ENCODE measurements at places on chromosomes 6 and 20.

GRCh38 chr20:50996901-50997865, 25.7 kb downstream of the KCNG1 start:
- peak; percentile 56 for DNase-seq

- DNase-seq = no peak
Measured at GRCh38 chr6:72654071-72654621, 32.3 kb downstream of the KCNQ5 start.

DNA sequence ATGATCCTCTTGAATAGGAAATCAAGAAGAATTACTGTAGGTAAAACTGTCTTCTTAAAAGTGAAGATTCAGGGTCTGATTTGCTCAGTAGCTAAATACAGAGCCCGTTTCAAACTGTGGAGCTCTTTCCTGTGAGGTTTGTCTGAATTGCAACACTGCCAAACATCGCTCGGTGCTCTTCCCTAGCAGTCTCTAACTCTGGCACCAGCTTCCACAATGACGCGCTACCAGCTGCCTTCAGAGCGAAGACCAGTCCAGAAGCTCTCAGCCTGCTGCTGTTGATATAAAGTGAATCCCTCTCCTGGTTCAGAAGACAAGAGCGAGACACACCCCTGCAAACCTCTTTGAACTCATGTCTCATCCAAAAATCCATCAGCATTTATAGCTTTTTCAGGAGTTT, 447.0 kb downstream of the LMBRD1 start:
- no peak for DNase-seq

GRCh38 chr20:21099751-21100577, 6.2 kb downstream of the LINC00237 start:
- peak; percentile 57 for DNase-seq

DNA sequence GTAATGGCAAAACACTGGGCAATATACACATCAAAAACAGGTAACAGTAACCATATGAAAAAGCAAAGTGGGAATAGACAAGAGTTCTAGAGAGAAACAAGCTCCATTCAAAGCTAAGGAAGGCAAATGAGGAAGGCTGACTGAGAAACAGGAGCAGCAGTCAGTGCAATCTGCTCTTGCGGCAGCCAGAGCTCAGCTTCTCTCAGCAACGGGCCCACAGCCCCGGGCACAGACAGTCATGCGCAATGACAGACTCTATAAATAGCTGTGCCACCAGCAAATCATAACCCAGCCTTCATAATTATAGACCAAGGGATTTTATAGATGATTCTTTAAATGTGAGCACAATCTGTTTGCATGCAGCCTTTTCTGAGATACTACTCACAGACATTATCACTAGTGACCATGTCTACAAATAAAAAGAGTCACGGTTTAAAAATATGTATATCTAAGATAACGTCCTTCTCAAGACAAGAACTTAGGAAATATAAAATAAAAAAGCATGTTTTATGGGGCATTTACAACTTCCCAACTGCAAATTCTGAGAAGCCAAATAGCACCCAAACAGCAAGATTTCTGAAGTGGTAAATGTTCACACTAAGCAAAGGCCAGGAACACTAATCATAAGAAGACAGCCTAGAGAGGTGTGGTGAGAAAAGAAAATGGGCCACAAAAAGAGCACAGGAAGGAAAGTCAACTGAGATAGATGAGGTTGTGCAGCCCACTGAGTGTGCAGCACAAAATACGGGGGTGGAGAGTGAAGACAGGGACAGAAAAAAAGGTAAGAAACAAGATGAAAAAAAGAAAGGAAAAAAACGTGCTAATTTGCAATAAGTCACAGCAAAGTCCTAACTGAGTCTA, 39.9 kb upstream of the BEND6 start:
- no peak for DNase-seq

GRCh38 chr6:41053041-41053440, at the start of gene APOBEC2:
APOBEC2 (plus strand) TSS chr6:41053202; CDS start chr6:41053348, 146 bp downstream.
- DNase-seq = no peak

DNA sequence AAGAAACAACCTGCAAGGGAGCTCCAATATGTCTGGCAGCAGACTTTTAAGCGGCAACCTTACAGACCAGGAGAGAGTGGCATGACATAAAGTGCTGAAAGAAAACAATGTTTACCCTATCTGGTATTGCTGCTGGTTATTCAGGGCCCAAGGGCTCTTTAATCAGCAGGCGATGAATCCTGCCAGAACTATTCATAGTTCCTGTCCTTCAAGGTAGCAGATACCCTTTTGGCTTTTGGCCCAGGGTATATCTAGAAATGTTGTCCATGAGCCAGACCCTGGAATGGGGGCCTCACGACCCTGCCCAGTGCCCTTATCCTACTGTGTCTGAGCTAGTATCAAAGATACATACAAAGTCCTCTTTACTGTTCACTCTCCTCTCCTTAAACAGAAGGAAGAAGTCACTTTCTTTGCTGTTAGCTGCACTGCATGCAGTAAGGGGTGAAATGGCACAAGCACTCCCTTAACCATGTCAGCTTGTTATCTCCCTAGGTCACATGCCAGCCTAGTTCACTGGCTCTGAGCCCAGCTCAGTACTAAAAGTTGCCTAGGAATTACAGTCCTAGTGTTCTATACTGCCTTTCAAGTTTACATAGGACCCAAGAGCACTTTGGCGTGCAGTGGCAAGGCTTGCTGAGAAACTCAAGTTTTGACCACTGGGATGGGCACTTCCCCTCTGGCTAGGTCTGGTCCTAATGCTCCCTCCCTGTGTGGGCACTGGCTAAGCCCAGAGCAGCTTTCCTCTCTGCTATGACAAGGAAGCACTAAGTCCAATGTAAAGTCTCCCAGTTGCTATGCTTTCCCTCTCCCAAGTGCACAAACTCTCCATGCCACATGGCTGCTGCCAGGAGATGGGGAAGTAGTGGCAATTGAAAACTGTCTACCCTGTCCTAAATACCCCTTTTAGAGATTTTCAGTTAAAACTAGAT, 122.0 kb downstream of the HTR1B start:
- DNase-seq = peak; percentile 1

DNA sequence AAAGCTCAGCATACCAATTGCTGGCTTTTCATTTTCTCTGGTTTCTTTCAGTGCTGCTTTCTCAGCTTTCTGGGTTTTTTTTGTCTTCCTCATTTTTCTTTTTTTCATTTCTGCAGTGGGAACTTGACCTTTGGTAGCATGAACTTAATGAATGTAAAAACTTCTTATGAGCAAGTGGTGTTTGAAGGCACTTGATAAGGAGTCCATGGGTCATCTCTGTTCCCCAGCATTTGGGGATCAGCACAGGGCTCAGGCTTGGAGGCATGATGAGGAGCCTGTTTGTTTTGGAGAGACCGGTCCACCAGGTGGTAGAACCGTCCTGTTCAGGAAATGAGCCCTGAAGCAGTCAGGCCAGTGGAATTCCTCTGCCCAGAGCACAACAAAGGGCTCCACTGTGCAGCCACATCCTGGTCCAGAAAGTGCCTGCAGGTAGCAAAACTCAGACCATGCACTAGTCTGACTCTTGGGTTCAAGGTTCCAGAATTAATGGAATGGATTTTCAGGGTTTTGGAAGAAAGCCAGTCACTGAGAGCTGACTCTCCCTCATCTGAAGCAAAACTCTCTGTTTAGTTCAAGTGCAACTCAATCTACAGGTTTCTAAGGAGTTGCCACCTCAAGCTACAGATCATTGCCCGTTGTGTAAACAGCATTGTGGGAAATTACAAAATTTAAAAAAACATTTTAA, 52.3 kb upstream of the ADGRF1 start:
- DNase-seq = peak; percentile 36

GRCh38 chr6:37021356-37022129, 16.1 kb downstream of the FGD2 start:
- DNase-seq = no peak

DNA sequence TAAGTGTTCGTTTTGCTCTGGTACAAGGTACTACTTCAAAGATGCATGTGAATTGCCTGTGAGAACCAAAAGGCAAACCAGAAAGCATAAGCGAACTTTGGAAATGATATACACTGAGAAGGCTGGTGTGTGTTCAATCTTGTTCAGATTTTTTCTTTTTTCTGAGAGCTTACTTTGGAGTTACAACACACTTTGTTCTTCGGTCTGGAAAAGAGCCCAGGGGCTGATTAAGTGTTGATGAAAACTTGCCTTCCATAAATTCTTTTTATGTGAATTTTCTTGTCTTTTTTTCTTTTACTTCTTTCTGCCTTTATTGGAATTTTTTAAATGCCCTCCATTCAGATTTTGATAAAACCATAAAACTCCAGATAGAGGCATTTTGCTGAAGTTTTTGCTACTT, 395.1 kb upstream of the SASH1 start:
- DNase-seq = no peak

- no peak for DNase-seq
Measured at GRCh38 chr6:31053873-31054272, 43.6 kb downstream of the MUC22 start.

GRCh38 chr6:13741365-13741764, 29.7 kb upstream of the RANBP9 start:
- no peak for DNase-seq

GRCh38 chr6:164344801-164345291, 930.3 kb downstream of the QKI start:
- DNase-seq = no peak

DNA sequence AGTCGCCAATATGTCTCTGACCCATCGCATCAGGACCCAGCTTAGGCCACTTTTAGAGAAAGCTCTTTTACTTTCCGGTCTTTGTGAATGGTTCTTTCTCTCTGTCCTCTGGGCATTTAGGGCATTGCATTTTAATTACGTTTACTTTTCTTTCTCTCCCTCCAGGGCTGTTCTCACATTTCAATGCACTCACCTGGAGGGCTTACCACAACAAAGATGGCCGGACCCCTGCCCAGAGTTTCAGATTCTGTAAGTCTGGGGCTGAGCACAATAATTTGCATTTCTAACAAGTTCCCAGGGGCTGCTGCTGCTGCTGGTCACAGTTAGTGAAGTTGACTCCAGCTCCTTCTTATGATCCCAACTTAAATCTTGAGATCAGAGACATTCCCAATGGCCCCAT, 3.0 kb downstream of the ANKRD66 start:
- no peak for DNase-seq

GRCh38 chr6:111686249-111686931, 80.7 kb upstream of the TRAF3IP2 start:
- no peak for DNase-seq

DNA sequence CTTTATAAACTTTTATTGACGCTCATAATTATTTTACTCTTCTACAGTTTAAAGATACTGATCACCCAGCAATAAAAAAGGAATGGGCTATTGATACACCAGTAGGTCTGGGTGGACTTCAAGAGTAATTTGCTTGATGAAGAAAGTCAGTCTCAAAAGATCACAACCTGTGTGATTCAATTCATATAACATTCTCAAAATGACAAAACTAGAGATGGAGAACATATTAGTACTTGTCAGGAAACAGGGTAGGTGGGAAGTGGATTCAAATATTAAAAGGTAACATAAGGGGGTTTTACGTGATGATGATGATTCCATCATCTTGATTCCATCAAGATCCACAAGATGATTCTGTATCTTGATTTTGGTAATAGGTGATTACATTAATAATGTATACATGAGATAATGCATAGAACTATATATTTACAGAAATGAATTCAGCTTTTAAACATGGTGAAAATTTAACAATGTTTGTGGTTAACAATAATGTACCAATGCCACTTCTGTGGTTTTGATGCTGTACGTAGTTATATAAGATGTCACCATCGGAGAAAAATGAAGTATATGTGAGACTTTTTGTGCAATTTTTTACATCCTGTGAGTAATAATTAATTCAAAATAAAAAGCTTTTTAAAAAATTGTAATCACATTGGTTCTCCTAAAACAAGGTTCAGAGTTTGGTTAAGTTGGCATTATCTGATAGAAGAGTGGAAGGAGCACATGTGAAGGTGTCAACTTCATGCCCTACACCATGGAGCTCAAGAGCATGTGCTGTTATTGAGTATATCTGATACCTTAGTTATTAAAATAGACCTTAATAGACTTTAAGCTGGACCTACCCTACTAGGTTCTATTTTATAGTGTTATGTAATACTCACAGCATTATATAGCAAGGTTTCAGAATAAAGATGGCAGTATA, 66.3 kb upstream of the DYNLRB1 start:
- no peak for DNase-seq

DNA sequence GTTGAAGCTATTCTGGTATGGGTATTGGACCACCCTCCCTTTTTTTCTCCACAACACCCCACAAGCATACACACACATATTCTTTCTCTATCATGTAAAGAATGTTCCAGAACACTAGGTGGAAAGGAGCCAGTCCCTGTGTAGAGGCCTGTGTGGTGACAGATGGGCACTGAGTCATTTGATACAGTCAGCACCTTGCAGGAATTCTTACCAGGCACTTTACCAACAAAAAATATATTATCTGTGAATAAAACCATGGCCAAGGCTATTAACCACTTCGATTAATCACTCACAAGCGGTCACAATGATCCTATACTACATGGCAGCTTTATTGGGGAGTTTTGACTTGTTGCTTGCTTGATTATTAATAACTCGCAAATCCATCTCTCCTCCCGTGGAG, 149.5 kb downstream of the BFSP1 start:
- DNase-seq = no peak

GRCh38 chr6:30207619-30208295, 5.4 kb downstream of the TRIM26 start:
- peak; percentile 30 for DNase-seq

GRCh38 chr6:24933868-24934401, 1.8 kb downstream of the RIPOR2 start:
- peak; percentile 27 for DNase-seq

GRCh38 chr6:67757465-67758033, 877.5 kb upstream of the ADGRB3 start:
- DNase-seq = no peak

- peak; percentile 34 for DNase-seq
Measured at GRCh38 chr6:36230371-36230770, 33.8 kb downstream of the BRPF3 start.

GRCh38 chr20:63084563-63084927, 77.8 kb upstream of the BHLHE23 start:
- DNase-seq = no peak

- DNase-seq = no peak
Measured at GRCh38 chr6:38103921-38104320, 284.4 kb downstream of the ZFAND3 start.

- DNase-seq = no peak
Measured at GRCh38 chr6:34722451-34722850, 25.9 kb upstream of the ILRUN start.

- no peak for DNase-seq
Measured at GRCh38 chr20:41538810-41539596, 79.2 kb downstream of the CHD6 start.

- no peak for DNase-seq
Measured at GRCh38 chr20:60321601-60322000, 363.4 kb downstream of the CDH26 start.

DNA sequence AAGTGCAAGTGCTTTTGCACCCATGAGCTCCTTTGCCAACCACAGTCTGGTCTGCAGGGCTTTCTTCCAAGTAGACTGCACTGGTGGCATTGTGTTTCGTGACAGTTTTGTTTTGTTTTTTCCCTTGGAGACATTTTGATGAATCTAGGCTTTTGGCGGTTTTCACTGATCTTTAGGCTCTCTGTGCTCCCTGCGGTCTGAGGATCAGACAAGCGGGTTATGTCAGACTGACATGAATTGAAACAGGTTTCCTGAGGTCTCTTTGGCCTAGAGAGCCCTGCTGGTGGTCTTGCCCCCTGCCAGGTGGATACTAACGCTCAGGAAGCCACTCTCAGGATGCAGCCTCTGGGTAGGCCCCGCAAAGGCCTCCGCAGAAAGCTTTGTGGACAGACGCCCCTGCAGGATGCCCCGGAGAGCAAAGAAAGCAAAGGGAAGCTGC, 555.4 kb upstream of the AGPAT4 start:
- no peak for DNase-seq

All from RWPE1 (cell line).